ENCODE measurements at places on chromosomes 3 and 15. TPM values are rescaled to one million over a fixed set of nuclear protein-coding genes. Genes with fewer than 3 reads are reported as not detected.
A peak's percentile ranks its signal among the peaks of the same experiment; 100 is the strongest.

Gene CHCHD4
- total RNA-seq, result 21.8 TPM

Gene PRR20G
- not detected for total RNA-seq

Gene PLA2G4E
- 0.16 TPM for total RNA-seq

Gene AEN
- 15.4 TPM for total RNA-seq

DNA sequence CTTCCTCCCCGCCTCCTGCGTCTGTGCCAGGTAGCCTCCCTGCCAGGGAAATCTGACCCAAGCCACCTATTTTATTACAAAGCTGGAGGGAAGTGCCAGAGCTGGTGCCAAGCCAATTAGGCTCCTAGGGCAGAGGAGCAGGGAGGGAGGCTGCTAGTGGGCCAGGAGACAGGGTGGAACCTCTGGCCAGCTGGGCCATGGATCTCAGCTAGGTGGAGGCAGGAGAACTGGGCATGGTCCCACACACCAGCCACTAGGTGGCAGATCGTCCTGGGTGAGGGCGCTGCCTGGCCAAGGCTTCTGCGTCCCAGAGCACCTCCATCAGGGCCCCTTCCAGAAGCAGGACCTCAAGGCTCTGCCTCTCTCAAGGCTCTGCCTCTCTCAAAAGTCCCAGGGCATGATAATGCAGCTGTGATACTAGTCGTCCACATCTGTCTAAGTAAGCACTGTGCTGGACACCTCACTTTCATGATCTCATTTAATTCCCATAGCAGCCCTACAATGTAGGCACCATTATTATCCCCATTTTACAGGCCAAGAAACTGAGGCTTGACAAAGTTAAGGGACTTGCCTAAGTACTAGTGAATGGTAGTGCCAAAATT, 4.5 kb upstream of the RFT1 start:
- DNase-seq, result peak; percentile 75

- no peak for DNase-seq
These were observed 190.3 kb upstream of the PFN2 start for GRCh38 chr3:150161011-150161410.

Gene IFT122
- total RNA-seq, result 43.4 TPM

DNA sequence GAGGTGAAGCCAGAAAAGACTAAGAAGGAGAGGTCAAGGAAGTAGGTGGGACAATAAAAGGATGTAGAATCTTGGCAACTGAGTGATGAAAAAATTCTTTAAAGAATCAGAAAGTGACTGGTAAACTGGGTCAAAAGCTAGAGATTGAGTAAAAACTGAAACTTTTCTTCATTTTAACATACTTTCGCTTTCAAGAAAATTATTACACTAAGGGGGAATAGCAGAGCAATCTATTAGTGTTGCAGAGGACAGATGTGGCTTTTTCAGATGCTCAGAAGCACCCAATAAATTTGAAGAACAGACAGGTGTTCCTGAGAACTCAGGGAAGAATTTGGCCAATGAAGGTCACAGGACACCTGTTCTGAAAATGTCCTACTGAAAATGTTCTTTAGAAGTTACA, 805.4 kb upstream of the ALCAM start:
- DNase-seq, result no peak

DNA sequence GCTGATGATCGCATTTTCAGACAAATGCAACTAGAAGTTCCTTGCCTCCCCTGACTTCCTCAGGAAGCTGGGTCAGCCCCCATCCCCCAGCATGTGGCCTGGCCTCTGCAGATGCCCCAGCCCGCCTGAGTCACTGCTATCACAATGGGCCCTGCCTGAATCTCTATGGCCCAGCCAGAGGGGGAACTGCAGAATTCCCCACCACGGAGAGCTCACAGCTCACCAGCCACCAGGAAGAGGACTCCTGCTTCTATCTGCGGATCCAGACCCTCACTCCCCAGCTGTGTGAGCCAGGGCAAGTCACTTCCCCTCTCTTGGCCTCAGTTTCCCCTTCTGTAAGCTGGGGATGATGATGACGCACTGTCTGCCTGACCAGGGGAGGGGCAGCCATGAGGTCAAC, 6.9 kb downstream of the PLXND1 start:
- peak; percentile 83 for DNase-seq

DNA sequence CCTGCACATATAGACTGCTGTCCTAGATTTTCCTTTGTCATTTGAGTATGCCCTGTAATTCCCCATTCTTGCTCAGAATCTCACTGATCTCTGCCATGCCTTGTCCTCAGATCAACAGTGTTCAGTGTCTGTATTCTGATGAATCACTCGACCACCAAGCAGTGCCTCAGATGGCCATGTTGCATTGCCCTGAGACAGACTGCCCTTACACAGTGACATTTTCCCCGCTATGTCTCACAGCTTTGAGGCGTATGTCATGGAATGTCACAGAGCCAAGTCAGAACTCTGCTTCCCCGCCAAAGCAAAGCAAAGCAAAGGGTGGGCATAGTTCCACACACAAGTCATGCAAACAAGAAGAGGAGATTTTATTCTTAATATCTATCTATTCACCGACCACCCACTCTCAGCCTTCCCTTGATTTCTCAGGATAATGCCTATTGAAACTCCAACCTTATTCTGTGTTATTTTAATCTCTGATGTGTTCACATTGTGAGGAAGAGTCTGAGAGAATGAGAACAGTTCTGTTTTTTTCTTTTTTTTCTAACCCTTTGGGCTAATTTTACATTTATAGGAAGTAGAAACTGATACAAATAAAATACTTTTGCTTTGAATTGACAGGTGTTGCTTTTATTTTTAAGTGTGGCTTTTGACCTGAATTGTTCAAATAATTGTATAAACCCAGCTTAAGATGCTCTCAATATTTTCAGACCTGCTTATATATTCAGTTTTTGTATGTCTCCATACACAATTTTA, 16.9 kb upstream of the PSMD6 start:
- DNase-seq, result no peak

- DNase-seq, result no peak
These were observed 1037.9 kb downstream of the ROBO2 start for GRCh38 chr3:78077842-78078241.

DNA sequence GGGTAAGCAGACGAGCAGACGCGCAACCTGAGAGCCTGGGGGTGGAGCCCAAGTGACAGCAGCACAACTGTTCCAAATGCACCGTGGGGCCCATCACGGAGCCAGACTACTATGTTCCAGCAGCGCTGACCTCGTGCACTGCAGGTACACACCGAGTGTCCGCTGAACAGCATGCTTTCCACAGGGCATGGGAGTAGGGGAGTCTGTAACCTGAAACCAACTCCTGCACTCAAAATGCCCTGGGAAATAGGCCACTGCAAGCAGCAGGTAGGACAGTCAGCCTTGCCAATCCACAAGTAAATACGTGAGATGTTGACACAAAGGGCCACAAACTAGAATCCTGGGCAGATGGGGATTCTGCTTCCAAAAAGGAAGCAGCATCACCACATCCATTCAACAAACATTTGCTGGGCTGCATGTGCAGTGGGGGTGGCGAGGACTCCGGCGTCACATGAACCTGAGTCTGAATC, 73.9 kb downstream of the TBC1D2B start:
- no peak for DNase-seq

GRCh38 chr15:55357774-55358173, 38.8 kb downstream of the PIGB start:
- DNase-seq, result no peak

- DNase-seq, result no peak
These were observed 109.8 kb downstream of the IGF2BP2 start for GRCh38 chr3:185715091-185715490.

- no peak for DNase-seq
These were observed 4.4 kb downstream of the TMEM43 start for GRCh38 chr3:14129296-14129695.

Gene INSYN1
- 79.3 TPM for total RNA-seq

- no peak for DNase-seq
These were observed 27.0 kb upstream of the KCTD6 start for GRCh38 chr3:58464866-58465265.

Gene TEX9
- 1.5 TPM for total RNA-seq

Gene ACTC1
- total RNA-seq, result 14,182 TPM

Gene SLCO3A1
- 37.8 TPM for total RNA-seq

DNA sequence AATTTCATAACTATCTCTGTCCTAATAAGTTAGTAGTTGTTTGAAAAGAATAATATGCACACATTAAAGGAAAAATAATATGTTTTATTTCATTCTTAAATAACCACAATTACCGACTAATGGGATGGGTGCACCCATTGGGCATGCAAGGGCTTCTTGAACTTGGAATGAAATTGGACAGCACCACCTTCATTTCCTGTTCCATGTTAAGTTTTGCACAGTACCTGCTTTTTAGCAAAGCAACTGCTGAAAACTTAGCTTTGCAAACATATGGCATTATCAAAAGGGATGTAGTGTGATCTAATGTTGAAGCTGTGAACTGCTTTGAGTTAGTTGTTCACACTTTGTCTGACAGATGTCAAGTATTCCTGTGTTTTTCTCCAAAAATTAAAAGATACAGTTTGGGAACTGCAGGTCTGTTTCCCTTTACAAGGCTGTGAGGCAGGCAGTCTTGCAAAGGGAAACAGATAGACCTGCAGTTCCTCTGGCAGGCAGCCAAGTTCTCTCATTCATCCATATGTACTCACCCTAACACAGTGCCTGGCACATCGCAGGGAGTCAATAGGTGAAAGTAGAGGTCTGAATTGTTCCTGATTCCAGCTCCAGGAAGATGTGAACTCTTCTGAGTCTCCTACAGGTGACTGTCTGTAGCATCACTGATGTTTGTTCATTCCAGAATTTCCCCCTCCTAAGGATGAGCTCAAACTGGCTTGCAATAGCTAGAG, 64.3 kb upstream of the GOLGA8B start:
- DNase-seq, result no peak

Gene CHRNA7
- total RNA-seq, result 1.5 TPM

- no peak for DNase-seq
These were observed 62.9 kb downstream of the PLD1 start for GRCh38 chr3:171747223-171747920.

DNA sequence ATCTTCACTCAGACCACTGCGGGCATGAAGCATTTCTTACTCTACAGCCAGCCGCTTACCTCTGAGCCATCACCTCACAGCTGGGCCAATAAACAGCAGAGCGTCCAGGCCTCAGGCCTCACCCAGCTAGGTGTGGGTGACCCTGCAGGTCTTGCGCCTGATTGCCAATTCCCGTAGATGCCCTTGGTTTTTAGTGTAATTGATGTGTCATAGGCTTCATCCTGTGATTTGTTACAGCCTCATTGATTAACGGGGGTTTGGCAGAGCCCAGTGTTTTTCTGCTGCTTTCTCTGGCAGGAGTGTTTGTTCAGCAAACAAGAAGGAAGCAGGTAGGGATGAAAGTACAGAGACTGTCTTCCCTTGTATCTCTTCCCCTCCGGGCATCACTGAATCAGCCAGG, 49.6 kb upstream of the BNIP2 start:
- no peak for DNase-seq

DNA sequence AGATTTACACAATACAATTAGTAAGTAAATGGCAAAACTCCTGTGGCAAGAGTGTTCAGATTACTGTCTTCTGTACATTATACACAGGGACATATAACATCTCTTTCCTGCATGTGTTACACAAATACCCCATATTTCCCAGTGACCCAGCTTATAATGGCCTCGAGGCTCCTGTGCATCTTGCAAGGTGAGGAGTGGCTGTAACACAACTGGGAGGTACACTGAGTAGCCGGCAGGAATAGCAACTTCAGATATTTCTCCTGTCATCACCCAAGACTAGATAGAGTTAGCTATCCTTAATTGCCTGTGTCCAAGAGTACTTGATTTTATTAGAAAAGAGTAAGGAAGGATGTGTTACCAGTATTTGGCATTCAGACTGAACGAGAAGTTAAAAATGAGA, 5.6 kb downstream of the GMPS start:
- DNase-seq, result no peak

- no peak for DNase-seq
These were observed 46.7 kb upstream of the AADACL2 start for GRCh38 chr3:151687076-151687475.

DNA sequence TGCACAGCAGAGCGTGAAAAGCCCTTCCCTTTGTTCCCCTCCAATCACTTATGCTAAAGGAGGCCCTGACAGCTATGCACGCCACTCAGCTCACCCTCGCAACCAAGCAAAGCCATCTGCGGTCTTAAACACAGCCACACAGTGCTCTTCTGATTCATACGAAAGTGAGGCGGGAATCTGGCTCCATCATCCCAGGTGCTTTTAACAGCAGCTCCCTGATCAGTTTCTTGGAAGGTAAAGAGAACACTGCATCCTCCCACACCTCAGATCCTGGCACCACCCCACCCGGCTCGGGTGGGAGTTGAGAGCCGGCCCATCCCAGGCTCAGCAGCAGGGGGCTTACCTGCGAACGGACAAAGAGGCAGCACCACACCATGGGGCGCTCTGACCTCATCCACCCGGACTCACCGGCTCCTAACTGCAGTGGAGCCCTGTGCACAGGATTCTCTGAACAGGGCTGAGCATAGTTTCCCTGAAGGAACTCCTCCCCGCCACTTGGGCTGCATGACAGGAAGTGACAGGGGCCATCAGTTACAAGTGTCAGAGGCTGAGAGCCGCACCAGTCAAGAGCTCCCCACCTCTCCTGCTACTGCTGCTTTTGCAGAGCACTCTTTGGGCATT, 114.3 kb upstream of the ARHGEF3 start:
- peak; percentile 41 for DNase-seq

Gene KNL1
- 0.55 TPM for total RNA-seq

Measured in left cardiac atrium (tissue), 4 donors.